ENCODE measurements at places on chromosomes 2 and 18.

DNA sequence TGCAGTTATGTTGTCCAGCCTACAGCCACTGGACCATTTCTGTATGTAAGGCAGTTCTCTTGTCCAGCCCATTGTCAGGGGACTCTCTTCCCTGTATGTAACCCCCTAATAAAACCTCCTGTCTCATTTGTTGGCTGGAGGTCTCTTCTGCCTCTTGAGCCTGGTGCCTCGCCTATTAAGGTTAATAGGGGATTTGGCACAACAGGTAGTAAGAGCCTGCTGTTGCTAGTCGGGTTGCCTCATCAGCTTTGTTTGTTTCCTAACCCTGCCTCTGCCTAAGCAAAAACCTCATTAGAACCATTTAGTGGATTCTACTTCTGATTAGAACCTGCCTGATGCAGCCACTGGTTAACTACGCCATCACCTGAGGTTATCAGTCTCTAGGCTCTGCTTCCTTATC, 62.2 kb upstream of the STPG4 start:
- no peak for DNase-seq

- no peak for DNase-seq
Measured at GRCh38 chr18:10378688-10379420, 75.6 kb upstream of the APCDD1 start.

DNA sequence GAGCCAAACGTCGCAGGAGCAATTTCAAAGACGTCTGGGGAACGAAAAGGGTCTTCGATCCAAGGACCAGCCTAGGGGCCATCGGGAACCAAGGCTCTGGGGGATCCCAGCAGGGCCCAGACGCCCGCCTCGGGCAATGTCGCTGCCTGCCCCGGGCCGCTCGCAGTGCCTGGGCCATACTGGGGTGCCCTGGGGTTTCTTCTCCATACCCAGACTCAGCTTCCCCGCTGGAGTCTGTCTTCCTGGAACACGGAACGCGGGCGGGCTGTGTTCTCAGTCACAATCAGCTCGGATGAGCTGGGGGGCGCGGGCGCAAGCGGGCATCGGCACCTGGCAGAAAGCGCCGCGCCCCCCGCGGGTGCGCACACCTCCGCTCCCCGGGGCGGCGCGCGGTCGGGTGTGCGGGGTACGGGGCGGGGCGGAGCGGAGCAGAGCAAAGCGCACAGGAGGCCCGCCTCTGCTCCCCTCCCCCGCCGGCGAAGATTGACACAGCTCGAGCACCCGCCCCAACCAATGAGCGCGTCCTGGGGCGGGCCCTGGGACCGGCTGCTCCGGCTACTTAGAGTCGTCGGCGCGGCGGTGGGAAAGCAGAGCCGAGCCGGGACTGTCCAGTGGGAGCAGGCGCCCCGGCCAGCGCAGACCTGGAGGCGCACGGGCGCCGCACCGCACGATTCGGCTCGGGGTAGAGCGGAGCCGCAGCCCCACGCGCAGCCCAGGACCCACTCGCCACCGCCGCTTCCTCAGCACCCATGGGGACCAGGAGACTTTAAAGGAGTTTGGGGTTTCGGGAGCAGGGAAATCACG, at the start of gene LRATD1:
Gene LRATD1 (plus strand): TSS at position 585 of the 804 bp plus-strand sequence. CDS start 1,263 bp downstream, outside the sequence.
- DNase-seq = no peak

DNA sequence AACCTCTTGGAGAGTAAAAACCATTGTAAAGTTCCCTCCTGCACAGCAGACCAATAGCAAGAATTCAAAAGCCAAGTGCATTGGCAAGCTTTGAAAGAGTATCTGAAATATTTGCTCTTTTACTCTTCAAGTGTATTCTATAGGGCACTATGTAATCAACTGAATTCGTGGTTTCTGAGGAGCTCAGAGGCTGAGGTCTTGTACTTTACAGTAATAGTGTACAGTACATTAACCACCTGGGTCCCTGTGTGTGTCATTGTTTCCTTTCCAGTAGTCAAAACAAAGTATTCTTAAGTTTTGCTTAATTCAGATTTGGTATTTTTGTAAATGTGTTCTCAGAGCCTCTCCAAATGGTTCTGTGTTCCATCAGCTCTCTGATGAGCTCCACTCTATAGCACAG, 769.7 kb downstream of the LRRTM4 start:
- no peak for DNase-seq

GRCh38 chr2:147469471-147469870, 375.4 kb upstream of the ACVR2A start:
- no peak for DNase-seq

- DNase-seq = no peak
Measured at GRCh38 chr2:228942856-228943255, 328.2 kb downstream of the PID1 start.

Measured in stimulated activated CD4-positive, alpha-beta T cell treated with anti-CD3 and anti-CD28 coated beads, TNF-alpha, amount 100 ng/mL, for 1 hour (primary cell).